Cardiac septum (tissue), 1 donor: ENCODE measurements at places on chromosomes 4 and X. TPM values are rescaled to one million over a fixed set of nuclear protein-coding genes. Genes with fewer than 3 reads are reported as not detected.

Gene RHOXF1
- not detected for total RNA-seq

Gene SPANXN4
- not detected for total RNA-seq

Gene ARHGAP6
- 4.8 TPM for total RNA-seq

Gene ADGRG4
- 0.05 TPM for total RNA-seq

GRCh38 chrX:48665991-48666390, 17.6 kb upstream of the WAS start:
- DNase-seq = no peak

GRCh38 chr4:80465238-80465637, 129.7 kb downstream of the CFAP299 start:
- no peak for DNase-seq

- DNase-seq = no peak
Measured at GRCh38 chr4:7625071-7625470, 190.3 kb upstream of the PSAPL1 start.

GRCh38 chrX:23271026-23271425, 63.6 kb upstream of the PTCHD1 start:
- no peak for DNase-seq

DNA sequence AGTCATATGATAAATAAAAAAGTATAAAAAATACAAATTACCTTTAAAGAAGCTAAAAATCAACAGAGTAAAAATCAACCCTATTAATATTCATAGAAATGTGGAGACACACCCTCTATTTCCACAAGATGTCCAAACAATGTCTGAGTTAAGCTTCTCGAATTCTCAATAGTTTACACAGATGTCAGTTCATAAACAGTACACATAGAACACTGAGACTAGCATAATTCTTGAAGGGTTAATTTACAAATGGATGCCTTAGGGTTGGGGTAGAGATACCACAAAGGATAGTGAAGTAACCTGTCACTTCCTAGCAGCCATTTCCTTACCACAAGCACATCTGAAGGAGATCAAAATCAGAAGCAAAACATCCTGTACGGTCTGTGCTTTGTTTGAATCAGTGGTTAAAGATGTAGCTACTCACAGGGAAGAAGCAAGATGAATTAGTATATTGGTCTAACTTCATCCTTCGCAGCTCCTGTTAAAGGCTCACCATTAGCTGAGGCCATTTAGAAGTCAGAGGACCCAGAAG, 2393.9 kb downstream of the ARAP2 start:
- DNase-seq = no peak
